ENCODE measurements at places on chromosomes 6 and 20.

DNA sequence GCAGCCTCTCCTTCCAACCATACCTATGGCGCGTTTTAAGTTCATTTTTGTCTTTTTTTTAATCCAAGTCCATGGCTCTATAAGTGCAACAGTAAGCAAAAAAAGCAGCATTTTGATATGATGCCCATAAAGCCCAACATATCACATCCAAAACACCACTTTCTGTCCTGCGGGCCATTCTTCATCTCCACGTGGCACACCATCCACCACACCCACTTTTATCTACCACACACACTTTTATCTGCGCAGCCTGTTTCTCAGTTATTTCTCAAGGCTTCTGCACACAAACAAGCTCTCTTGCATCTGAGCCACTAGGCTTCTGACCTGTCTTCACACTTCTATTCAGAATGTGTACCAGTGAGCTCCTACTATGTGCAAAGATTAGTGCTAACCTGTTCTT, 5.3 kb downstream of the GCLC start:
- DNase-seq = no peak

DNA sequence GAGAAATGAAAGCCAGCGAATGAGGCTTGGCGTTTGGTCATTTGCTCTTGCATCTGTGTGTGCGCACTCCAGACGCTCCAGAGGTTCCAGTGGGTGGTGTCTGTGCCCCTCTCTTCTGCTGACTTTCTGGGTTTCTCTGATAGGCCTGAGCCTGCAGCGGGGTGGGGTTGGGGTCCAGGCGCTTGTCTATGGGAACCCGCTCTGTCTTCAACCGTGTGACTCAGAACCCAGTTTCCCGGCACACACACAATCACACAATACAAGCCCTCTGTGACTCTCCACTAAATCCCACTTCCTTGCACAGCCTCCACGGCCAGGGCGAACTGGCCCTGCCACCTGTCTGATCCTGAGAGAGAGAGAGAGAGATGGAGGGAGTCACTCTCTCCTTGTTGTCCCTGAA, 24.6 kb downstream of the RBM38 start:
- no peak for DNase-seq

DNA sequence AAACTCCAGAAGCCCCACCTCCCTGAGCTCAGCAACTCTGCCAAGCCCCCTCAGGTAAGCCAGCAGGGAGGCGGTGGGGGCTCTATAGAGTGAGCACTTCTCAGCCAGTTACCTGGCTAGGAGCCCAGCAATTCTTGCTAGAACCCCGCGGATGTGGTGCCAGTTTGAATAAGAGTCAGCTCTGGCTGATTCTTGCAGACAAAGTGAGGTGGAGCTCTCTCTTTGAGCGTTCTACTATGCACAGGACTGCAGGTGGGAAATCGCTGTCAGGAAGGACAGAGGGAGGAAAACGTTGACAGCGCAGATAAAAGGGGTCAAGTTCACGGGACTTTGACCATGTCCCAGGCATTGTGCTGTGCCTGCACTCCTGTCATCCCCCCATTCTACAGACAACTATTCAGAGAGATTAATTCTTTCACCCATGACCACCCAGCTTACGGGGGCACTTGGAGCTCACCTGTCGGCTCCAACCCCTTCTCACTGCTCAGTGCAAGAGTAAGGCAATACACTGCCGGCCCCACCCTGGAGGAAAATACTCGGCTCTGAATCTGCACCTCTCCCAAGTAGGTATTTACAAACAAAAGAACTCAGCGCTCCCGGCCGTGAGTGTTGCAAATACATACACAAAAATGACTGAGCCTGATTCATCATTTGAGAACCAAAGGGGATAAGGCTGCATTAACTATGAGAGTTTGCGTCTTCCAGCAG, 92.9 kb downstream of the ANKRD60 start:
- DNase-seq = no peak

DNA sequence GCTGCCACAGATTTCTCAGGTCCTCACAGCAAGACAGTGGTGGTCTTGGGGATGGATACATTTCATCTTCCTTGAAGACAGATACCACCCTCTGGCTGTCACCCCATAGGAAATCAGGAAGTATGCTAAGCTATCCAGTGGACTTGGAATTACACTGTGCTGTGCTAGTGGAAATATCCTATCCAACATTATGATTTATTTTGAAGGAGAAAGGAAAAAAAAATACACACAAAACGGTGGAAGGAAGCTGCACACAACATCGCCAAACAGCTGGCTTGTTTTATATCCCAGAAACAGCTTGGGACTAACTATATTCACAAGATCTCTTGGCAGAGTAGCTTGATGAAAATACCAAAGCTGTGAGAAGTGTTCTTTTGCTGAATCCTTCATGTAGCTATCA, 257.6 kb downstream of the LAMA2 start:
- no peak for DNase-seq

DNA sequence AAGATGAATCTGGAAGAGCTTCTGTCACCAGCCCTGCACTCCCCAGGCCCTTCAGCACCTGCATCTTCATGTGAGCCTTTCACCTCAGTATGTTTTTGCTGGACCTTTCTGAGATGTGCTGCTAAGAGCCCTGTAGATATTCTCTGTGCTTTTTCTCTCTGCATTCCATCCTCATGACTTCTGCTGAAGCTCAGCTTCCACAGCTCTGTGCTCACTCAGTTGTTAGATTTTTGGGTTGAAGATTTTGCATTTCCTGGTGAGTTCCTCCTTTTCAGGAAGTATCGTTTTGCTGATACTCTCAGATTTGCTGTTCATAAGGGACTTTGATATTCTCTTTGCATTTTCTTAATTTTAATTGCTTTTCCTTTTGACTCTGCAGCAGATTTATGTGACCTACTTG, 18.3 kb downstream of the KIAA1586 start:
- DNase-seq = no peak

- DNase-seq = no peak
Observed at GRCh38 chr20:2918096-2919049, 45.1 kb downstream of the PTPRA start.

GRCh38 chr6:39850736-39851297, 58.6 kb downstream of the DAAM2 start:
- DNase-seq = no peak

DNA sequence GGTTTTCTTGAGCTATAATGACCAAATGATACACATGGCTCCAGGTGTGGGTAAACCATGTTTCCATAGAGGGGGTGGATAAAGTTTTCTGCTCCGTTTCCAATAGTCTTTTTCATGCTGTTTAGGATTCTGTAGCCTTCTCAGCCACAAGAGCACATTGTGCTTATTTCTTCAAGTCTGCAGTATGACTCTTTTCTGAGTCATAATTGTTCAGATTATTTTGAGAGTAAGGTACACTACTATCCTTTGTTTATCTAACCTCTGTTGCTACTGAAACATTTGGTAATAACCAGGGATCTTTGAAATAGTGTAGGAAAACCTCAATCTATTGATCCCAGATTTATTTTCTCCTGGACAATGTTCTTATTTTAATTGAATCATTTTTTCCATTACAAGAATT, 247.9 kb upstream of the BMP2 start:
- no peak for DNase-seq

DNA sequence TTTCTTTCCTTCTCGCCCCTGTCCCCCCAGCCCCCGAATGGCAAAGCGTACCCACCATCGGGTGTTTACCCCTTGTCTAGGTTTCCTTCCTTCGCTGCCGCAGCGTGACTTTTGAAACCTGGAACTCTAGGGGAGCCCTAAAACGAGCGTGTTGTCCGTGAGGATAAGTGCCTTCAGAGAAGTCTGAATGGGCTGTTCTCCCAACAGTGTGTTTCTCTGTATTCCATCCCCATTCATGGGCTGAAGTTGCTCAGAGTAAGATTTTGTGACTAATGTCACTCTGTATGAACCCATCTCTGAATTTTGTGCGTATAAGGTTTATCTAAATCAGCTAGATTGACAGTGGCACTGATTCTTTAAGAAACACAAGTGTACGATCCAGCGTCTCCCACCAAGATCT, 949 bp downstream of the MACROD2 start:
- no peak for DNase-seq

DNA sequence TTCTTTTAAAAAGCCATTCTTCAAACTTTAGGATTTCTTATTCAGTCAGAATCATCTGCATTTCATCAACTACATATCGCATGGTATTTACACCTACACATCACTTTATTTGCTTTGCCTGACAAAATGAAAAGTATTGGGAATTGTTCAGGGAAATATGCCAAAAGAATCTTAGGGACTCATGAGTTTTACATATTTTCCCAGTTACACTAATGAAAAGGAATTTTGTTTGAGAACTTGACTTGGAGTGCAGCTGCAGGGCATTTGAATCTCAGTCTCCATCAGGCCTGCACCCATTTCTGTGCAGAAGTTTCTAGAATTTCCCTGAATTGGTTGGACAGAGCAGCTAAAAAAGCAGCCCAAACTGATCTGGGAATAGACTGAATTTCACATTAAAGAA, 65.3 kb downstream of the MTHFD1L start:
- DNase-seq = no peak

DNA sequence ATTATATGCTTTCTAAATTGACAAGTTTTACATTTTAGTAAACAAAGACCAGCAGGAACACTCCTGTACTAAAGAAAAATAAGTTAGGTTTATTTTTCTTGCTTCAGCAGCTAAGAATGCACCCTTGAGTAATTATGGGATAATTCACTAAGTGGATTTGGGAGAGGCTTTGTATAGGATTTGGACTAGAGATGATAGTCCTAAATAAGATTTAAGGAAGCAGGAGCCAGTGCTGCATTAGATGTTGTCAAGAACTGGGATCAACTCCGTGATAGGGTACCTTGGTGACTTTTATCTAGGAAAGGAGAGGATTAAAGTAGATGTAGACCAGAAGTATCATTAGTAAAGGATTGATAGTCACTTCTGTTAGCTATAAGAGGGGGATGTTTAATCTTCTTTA, 4.1 kb upstream of the C6orf141 start:
- no peak for DNase-seq

DNA sequence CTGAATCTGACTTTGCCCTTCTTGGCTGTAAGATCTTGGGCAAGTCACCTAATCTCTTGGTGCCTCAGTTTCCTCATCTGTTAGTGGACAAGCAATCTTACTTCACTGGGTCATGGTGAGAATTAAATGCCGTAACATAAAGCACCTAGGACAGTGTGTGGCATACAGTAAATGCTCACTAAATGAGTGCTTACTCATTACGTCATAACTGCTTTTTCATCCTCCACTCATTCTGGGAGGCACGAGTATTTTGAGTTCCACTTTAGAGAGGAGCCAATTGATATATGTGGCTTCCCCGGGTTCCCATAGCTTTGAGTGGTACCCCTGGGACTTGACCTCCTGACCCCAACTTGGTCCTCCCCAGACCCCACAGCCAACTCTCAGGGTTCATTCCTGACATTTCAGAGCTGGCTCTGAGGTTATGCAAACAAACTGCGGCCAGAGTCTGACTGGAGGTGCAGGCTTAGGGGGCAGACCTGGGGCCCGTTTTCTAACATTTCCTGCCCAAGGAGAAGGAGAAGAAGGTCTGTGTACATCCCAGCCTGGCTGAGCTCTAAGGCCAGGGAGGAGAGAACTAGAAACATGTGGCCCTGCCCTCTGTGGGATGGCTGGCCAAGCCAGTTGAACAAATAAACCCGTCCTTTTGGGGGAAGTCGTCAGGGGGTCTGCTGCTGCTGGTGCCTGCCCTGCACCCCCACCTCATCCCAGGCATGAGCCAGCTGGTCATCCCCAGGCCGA, 5.8 kb downstream of the ANGPT4 start:
- no peak for DNase-seq

GRCh38 chr6:151876122-151876521, 68.6 kb downstream of the ESR1 start:
- DNase-seq = no peak

GRCh38 chr6:78611886-78612480, 255.4 kb upstream of the IRAK1BP1 start:
- no peak for DNase-seq

DNA sequence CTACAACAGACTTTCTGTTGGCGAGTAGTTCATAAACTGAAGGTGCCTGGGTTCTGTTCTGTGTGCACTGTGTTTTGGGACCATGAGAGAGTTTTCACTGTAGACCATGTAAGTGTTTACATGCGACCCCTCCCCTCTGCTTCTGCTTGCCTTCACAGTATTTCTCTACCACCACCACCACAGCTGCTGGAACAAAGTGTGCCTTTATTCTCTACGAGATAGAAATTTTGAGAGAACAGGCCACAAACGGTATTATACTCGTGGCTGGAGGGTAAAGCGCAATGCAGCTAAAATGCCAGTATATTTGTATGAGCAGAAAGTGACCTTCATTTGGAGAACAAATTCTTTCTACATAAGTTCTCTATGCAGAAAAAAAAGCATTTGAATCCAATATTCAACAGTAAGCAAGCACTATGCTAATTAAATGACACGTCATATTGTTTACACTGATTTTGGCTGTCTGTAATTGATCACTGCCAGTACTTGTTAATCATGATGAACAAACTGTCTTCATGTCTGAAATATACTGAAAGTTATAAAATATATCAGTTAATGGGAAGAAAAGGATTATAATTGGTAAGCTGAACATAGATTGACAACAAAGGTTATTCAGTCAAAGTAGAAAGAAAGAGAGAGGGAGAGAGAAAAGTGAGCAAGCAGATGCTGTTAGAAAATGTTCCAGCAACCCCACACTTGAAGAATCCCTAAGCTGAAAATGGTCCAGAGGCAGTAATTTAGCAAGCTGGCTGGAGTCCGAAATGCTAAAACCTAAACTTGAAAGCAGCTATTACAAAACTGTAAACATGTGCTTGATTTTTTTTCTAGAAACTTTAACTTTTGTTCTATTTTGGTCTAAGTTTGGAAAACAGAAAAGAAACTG, 8.8 kb downstream of the CLDN20 start:
- no peak for DNase-seq

DNA sequence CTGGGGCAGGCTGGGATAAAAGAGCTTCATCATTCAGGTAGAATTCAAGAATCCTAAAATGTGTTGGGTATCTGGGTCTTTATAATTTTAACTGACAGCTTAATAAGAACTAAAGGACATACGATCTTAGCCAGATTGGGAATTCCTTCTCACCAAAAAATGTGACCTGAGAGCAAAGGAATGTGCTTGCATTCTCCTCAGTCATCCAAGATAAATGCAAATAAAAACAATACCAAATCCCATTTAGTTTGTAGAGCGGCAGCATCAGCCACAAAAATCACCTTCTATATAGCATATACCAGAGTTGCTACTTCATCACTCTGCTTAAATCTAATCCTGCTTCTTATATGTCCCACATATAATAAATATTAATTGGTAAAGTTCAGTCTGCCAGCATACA, 16.9 kb downstream of the USP49 start:
- DNase-seq = no peak

GRCh38 chr6:39048481-39049399, at the start of gene GLP1R:
TSS of gene GLP1R (plus strand) at chr6:39048781. CDS start at chr6:39048841, 60 bp downstream.
- DNase-seq = no peak

GRCh38 chr6:20631549-20631924, 97.3 kb downstream of the CDKAL1 start:
- no peak for DNase-seq

GRCh38 chr20:61100489-61100888, 151.6 kb upstream of the CDH4 start:
- no peak for DNase-seq

DNA sequence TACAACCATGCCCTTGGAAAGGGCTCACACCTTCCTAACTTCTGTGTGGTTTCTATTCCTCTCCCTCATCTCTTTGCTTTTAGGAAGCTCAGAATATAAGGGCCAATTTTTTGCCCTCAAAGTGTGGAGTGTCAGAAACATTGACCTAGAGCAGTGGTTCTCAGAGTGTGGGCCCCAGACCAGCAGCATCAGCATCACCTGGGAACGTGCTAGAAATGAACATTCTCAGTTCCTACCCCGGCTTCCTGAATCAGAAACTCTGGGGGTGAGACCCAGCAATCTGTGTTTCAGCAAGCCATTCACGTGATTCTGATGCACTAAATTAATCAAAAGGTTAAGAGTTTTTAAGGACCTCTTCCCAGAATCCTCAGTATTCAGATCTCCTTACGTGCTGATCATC, 47.9 kb upstream of the IL17A start:
- no peak for DNase-seq

Data from NCI-H2107 (cell line).